ENCODE measurements at places on chromosomes 1 and 21.

DNA sequence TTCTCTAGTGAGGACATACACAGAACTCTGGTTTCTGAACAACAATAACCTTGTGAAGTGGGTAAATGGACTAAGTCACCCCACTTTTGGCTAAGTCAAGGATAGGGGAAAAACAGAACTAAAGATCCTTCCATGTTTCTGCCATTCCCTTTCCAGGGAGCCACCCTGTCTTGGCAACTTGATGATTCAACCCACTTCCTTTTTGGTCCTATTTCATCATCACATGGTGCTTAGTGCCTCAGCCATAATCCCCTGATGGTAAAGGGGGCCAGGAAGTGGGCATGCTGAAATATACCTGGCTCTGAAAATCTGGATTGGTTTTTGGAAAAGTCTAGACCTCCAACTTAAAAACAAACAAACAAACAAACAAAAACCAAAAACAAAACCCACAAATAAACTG lies 206.4 kb upstream of the FOXD3 start:
- DNase-seq, result no peak

DNA sequence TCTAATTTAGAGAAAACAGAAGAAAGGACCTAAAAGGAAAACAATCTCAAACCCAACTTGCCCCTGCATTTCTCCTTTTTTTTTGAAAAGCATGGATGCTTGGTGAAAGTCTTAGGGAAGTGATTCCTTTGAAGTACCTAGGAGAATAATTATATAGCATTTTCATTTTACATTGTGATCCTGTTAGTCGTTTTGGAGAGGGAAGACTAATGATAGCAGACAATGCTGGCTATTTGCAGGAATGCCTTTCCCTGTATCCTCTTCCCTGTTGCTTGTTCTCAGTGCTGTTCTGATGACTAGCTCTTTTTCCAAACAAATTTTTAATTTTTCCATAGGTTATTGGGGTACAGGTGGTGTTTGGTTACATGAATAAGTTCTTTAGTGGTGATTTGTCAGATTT lies 53.9 kb downstream of the LAMC1 start:
- no peak for DNase-seq

GRCh38 chr1:33284049-33284448 lies 27.8 kb downstream of the ZNF362 start:
- no peak for DNase-seq

DNA sequence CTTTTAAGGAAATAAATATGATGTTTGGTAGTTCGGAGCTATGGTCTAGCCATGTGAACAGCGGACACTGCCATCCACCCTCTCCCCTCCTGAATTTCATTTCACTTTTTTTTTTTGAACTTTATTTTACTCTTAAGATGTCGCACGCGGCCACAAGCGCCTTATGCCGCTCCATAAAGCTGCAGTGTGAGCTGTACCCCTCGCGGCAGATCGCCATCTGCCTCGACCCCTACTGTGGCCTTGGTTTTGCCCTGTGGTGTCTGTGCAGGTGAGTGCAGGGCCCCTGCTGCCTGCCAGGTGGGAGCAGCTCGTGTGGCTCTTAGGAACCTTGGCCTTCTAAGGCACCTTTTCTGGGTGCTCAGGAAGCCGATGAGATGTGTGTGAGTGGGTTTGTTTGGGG lies 48.1 kb downstream of the S100B start:
- DNase-seq, result no peak

DNA sequence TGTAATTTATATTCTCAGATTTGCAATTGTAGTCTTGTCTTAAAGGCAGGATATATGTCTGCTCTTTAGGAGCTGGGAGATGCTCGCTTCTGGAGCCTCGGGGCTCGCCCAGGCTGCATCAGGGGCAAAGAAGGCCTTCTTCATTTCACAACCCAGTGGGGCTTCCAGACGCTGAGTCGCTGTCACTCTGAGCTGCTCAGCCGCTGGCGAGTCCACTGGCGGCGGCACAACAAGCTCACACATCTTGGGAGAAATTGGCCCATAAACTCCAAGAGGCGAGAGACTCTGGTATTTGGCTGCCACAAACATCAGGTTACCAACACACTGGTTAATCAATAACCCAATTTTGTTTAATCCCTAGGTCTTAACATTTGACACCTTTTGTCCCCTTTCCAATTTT lies 216.6 kb downstream of the ATG4C start:
- DNase-seq, result no peak

- DNase-seq, result no peak
These were observed 244.0 kb downstream of the DNM3 start for GRCh38 chr1:172085317-172085716.

GRCh38 chr21:45405819-45406762 lies 1.1 kb downstream of the COL18A1 start:
- no peak for DNase-seq

DNA sequence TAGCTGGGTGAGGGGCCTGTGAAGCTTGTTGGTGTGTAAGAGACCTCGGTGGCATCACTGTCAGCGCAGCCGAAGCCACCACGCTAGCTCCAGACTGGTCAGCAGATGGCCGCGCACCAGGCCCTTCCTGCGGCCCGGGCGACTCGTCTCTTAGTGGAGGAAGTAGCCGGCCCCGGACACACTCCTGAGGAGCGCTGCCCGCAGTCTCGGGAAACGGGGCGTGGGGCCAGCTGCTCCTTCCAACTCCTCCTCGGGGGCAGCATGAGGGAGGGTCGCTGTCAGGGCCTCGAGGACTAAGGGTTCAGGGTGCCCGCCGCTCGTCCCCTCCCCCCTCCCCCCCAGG lies 20.4 kb downstream of the H3-3A start:
- DNase-seq, result peak; percentile 23

GRCh38 chr1:43547538-43548072 lies 16.9 kb downstream of the PTPRF start:
- peak; percentile 16 for DNase-seq

GRCh38 chr1:69648486-69648885 lies 80.8 kb downstream of the LRRC7 start:
- DNase-seq, result no peak

DNA sequence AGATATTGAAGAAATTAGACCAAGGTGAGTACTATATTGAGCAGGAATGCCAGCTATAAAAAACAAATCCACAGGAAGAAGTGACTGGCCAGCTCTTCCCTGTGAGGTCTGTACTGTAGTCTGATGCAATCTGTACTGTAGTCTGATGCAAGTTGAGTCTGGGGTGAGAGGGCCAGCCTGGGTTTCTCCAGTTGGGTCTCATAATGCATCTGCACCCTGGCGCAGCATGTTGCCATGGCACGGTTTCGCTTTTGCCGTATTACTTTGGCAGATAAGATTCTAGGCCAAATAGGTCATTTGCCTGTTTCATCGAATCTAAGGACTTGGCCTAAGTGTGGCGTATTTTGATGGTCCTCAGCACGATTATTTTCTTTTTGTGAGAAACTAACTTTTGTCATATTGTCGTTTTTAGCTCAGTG lies 24.4 kb upstream of the PGD start:
- no peak for DNase-seq

GRCh38 chr1:234515411-234515810 lies 36.4 kb upstream of the TARBP1 start:
- no peak for DNase-seq

DNA sequence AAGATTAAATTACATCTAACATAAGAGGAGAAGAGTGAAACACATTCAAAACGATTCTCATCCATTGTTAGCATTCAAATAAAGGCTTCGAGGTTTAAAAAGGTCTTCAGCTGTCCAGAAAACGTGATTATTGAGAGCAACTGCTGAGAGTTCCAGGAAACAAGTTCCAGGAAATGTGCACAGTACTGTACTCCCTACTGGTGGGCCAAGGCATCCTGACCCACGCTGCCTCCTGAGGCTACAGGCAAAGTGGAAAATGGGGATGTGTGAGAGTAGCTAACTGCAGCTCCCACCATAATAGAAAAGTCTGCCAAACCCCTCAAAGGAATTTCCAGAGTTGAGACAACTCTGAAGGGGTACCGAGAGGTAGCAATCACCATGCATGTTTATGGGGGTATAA lies 2.0 kb downstream of the VAV3 start:
- no peak for DNase-seq

GRCh38 chr21:20572582-20572981 lies 425.6 kb upstream of the NCAM2 start:
- DNase-seq, result no peak

- no peak for DNase-seq
These were observed 35.6 kb downstream of the EEIG2 start for GRCh38 chr1:108595507-108595906.

GRCh38 chr1:197393772-197394171 lies 125.7 kb downstream of the CRB1 start:
- no peak for DNase-seq

DNA sequence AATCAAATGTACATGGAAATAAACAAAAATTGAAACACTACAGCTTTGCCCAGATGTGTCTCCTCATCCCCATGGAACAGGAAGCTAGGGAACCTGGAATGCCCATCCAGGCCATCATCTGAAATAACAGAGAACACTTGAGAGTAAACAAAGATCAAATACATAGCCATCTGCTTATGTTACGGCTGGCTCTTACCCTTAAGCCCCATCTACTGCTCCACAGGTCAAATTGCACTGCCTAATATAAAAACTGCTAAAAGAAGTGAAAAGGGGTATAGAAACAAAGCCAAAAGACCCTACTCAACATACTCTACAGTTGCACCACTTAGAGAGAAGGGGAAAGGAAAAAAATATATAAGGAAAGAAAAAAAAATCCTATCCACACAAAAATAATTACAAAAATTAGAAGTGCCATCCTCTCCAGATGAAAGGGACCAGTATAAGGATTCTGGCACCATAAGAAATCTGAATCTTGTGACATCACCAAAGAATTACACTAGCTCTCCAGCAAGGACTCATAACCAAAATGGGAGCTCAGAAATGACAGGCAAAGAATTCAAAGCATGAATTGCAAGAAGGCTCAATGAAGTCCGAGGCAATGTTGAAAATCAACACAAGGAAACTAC lies 26.9 kb downstream of the OR6Y1 start:
- no peak for DNase-seq

GRCh38 chr21:37555672-37556261 lies 189.2 kb downstream of the DYRK1A start:
- no peak for DNase-seq

GRCh38 chr1:25704267-25704691 lies 87.7 kb downstream of the MAN1C1 start:
- no peak for DNase-seq

DNA sequence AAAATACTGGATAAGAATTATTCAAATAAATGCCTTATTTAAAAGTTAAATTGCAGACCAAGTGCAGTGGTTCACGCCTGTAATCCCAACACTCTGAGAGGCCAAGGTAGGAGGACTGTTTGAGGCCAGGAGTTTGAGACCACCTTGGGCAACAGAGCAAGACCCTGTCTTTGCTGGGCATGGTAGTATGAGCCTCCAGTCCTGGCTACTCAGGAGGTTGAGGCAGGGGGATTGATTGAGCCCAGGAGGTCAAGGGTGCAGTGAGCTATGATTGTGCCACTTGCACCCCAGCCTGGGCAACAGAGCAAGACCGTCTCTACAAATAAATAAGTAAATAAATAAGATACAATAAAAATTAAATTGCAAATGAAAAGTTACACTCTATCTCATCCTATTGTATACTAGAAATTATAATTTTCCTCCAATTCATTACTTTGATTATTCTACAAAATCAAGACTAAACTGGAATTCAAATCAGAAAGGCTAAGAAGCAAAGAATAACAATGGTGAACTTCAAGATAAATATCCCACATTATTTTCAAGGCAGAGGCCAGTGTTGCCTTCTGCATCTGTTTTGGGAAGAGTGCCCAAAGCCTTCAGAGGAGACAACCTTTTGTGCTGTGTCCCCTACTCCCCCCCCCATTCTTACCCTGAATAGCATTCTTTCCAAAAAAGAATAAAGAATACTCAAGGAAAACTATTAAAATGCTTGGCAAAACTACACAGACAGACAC lies 73.3 kb upstream of the IRF2BP2 start:
- DNase-seq, result no peak

- no peak for DNase-seq
These were observed 203.2 kb downstream of the HIVEP3 start for GRCh38 chr1:41715441-41716095.

GRCh38 chr1:203486618-203487370 lies 7.2 kb upstream of the OPTC start:
- DNase-seq, result no peak

DNA sequence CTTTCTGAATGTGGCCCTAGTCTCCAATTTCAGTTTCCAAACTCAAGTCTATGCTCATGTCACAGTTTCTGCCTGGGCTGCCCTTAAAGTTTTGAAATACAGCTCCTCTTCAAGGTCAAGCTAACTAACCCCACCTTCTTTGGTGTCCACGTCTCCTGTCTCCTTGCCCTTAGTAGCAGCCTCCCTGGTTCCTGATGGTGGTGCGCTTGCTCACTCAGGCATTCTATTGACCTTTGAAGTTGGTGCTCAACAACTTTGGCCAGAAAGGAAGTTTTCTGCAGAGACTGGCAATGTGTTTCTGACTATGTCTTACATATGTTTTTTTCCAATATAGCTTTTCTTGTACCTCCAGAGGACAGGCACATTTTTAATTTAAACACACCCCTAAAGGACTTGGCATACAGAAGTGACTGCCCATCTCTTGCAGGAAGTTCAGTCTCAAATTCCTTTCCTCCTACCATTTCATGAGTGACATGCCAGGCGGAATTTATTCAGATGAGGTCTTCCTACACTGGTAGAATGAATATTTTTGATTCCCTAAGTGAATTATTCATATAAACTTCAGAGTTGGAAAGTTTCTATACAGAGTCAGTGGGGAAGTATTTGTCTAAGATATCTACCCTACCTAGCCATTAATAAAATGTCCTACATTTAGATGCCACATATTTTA lies 364.3 kb upstream of the USP24 start:
- DNase-seq, result no peak

GRCh38 chr21:45326891-45327440 lies 39.3 kb upstream of the POFUT2 start:
- DNase-seq, result no peak

GRCh38 chr1:156752843-156753482 lies 1.5 kb upstream of the HDGF start:
- no peak for DNase-seq

- DNase-seq, result no peak
These were observed 235.1 kb upstream of the B3GALT2 start for GRCh38 chr1:193421487-193421886.

DNA sequence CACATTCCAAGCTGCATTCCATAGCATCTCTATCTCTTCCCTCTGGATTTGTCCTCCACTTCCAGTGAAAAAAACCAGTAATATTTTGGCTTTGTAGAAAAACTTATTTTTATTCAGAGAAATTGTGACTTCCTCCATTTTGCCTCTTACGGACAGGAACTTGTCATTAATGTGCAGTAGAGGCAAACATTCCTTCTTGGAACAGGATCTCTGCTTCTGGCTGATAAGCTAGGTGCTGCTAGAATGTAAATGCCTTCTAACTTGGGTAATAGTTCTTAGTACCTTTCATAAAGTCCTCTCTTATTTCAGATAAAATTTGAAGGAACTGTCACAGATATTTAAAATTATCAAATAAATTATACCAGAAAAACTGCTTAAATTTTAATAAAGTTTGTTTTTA lies 707.8 kb downstream of the USP25 start:
- DNase-seq, result no peak

GRCh38 chr1:79131626-79132025 lies 125.1 kb upstream of the ADGRL4 start:
- no peak for DNase-seq
